ENCODE measurements at places on chromosomes 4 and X.

DNA sequence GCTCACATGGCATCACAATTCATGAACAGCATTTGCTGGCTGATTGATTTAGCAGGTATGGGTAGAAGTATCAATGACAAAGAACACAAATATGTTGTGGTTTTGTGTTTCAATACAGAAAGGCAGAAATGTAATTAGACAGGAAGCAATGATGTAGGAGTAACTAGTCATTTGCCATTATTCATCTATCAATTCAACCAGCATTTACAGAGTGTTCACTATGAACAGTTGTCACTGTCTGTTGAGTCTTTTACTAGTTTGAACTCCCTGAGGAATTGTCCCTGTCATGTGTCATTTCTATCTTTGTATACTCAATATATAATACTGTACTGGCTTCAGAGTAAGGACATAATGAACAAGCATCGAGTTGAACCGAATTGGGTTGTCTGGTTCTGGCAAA lies 51.5 kb upstream of the ARHGAP24 start:
- no peak for DNase-seq

DNA sequence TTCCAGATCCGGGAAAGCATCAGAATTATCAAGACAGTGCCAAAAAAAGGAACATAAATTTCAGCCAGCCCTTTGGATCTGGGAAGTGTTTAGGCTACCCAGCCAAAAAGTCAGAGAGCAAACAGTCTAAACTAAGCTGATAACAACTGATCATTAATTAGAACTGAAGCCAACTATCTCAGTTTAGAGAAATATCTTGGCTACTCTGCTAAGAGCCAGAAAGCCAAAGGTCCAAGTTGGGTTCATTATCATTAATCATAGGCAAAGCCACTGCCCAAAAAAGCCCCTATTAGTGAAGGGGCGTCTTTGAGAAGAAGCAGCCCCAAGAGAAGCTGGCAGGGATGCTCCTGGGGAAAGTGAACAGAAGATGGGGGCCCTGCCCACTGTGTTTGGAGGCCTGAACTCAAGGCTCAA lies 37.0 kb upstream of the SHISA3 start:
- DNase-seq = no peak

GRCh38 chrX:74814681-74815080 lies 110.6 kb downstream of the NEXMIF start:
- DNase-seq = no peak

- no peak for DNase-seq
These were observed 66.9 kb upstream of the PPARGC1A start for GRCh38 chr4:23956601-23957364.

GRCh38 chrX:20140420-20140819 lies 1.2 kb downstream of the EIF1AX start:
- DNase-seq = no peak
